ENCODE measurements at places on chromosomes 6 and 20. TPM values are rescaled to one million over a fixed set of nuclear protein-coding genes. Genes with fewer than 3 reads are reported as not detected.

The ARG1 gene
- not detected for total RNA-seq

DNA sequence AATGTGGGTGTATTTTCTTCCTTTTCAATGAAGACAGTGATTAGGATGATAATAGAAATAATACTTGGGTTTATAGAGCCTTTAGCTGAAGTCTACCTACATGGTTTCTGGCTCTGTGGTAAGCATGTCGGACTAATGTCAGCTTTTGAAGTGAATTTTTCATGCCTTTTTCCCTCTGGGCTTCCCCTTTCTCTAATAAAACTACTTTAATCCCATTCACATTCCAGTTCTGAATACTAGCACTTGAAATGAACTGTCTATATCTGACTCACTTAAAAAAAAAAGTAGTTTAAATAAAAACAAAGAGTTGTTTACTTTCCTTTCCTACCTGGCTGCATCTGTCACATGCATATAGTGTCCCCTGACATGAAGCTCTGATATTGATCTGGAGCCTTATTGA lies 545.9 kb upstream of the FLRT3 start:
- DNase-seq = no peak

The KIFC1 gene
- 148 TPM for total RNA-seq

DNA sequence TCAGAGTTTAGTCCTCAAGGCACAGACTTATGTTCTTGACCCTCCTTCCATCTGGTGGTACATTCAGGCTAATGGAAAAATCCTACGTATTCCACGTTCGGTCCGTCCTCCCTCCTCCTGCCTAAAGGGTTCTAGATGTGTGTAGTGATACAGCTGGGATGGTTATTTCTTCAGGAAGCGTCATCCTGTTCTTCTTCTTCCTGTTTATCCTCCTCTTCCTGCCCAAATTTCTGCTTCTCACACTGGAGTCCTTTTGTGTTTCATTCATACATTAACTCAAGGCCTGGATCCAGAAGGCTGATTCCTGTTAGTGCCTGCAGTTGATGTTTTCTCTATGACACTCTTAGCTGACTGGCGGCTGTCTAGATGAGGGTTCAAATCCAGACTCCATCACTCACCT lies 16.8 kb upstream of the UNC93A start:
- no peak for DNase-seq

- DNase-seq = no peak
Measured at GRCh38 chr6:31775184-31775583, 1.9 kb downstream of the VWA7 start.

All from Daoy (cell line).